Endothelial cell (in vitro differentiated cells): ENCODE measurements at places on chromosomes 3 and 15.

DNA sequence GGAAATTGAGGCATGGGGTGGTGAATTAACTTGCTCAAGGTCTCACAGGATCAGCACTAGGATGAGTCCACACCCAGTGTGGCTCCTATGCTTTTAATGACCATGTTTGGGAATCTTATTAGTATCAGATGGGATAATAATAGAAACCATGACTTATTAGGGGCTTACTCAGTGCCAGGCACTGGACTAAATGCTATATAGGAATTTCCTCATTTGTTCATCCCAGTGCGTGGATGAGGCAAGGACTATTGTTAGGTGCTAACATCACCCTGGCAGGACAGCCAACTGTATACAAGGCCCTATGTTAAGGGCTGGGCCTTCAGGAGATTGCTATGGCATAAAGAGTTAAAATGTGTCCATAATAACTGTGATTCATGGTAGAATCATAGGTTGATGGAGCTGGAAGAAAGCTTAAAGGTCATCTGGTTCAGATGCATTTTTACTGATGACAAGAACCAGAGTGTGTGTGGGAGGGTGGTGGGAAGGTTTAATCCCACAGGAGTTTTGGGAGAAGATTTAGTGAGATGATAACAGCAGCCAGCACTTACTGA lies 4.7 kb upstream of the FEM1B start:
- DNase-seq = no peak

GRCh38 chr3:25472153-25472552 lies 44.1 kb downstream of the RARB start:
- DNase-seq = no peak

DNA sequence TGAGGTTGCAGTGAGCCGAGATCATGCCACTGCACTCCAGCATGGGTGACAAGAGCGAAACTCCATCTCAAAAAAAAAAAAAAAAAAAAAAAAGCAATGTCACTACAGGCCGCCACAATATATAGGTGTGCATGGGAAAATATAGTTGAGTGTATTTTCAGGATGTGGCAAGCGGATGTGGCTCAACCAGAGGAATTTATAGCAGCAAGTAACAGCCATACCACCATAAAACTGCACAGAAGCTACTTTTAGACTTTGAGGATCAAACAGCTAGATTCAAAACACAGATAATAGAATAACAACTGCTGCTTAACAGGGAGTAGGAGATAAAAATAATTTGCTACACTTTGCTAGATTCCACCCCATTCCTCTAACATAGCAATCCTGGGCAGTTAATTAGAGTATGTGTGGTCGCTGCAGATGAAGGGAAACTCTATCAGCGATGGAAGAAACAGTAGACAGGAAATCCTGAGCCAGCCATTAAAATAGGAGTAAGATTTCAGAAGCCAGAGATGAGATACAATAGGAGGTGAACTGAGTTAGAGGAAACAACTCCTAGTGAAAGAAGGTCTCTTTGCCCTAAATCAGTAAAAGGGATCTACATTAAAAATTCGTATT lies 318.7 kb upstream of the STT3B start:
- DNase-seq = no peak

DNA sequence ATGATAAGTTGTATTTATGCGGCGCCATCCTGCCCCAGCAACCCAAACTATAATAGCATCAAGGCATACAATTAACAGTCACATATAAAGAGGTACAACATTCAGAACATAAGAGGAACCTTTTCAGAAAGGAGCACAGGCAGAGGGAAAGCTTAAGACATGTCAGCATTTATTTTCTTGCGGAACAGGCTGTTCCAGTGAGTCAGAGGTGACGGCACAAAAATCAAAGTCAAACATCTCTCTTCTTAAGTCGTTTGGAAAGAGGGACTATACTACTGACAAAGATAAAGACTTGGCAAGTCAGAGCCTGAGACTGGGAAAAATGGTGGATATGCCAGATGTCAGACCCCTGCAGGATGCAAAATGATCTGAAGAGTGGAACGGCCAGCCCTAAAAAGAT lies 128.4 kb downstream of the CTNNB1 start:
- DNase-seq = no peak

GRCh38 chr3:153008226-153008625 lies 153.8 kb upstream of the RAP2B start:
- DNase-seq = no peak

- DNase-seq = no peak
Measured at GRCh38 chr3:32449691-32450090, 53.0 kb downstream of the CMTM6 start.

- no peak for DNase-seq
Measured at GRCh38 chr15:49131403-49131802, 24.0 kb downstream of the COPS2 start.

GRCh38 chr3:12578742-12579141 lies 21.9 kb downstream of the MKRN2 start:
- DNase-seq = no peak

DNA sequence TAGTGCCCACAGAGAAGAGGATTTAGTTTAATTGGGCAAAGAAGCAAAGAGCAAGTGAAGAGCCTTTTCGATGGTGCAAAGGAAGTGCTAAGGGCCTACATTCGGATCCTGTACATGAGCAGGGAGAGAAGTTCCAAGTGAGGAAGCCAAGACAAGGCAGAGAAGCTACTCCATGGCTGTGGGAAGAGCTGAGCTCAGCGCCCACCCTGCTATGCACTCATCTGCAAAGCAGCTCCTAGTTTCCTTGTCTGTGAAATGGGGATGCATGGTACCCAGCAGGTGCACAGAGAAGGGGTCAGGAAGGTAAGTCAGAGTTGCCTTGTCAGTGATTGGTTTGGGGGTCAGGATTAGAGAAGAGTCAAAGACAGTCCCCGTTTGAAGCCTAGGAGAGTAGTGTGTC lies 126.5 kb downstream of the PDE8A start:
- DNase-seq = no peak

- DNase-seq = no peak
Measured at GRCh38 chr15:70099967-70100473, 2.3 kb upstream of the TLE3 start.

- DNase-seq = no peak
Measured at GRCh38 chr3:62835554-62836236, 39.5 kb downstream of the CADPS start.

DNA sequence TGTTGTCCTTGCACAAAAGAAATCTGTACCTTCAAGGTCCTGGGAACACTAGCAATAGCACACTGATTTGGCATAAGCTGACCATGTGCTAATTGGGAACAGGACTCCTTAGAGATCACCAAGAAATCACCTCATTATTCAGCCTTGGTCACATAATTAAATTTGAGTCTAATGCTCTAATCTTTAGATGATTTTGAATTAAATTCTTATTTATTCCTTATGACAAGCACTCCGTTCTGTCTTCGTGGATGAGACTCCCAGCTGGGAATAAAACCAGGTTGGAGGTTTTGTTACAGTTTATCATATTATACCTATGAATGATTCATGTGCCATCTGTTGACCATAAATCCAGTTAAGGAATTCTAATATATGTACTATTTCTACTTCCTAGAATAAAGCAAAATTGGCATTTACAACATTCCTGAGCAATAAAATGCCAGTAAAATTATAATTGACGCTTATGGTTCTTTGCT lies 162.2 kb downstream of the MYRIP start:
- no peak for DNase-seq

DNA sequence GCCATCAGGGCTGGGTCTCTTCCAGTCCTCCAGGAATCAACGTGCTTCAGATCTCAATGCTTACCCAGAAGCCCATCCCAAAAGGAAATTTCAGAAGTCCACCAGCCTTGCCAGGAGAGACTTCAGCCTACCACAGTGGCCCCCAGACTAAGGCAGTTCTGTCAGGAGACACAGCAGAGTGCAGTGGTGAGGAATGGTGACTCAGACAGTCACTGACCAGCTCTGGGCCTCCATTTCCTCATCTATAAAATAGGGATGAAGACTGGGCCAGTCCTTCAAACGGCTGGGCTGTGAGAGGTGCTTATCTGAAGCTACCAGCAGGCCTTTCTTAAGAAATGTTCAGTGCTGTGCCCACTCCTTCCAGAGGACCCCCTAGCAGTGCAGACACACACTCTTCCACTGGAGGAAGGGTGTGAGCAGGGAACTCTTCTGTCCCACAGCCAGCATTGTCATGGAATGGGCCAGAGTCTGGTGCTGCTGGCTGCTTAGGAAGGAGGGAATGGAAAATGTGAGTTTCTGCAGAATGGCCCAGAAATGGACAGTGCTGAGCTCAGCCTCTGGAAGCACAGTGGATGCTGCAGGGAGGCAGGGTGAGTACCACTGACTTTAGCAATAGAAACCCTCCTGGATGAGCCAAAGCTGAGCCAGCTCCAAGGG lies 41.6 kb upstream of the DUSP7 start:
- no peak for DNase-seq

DNA sequence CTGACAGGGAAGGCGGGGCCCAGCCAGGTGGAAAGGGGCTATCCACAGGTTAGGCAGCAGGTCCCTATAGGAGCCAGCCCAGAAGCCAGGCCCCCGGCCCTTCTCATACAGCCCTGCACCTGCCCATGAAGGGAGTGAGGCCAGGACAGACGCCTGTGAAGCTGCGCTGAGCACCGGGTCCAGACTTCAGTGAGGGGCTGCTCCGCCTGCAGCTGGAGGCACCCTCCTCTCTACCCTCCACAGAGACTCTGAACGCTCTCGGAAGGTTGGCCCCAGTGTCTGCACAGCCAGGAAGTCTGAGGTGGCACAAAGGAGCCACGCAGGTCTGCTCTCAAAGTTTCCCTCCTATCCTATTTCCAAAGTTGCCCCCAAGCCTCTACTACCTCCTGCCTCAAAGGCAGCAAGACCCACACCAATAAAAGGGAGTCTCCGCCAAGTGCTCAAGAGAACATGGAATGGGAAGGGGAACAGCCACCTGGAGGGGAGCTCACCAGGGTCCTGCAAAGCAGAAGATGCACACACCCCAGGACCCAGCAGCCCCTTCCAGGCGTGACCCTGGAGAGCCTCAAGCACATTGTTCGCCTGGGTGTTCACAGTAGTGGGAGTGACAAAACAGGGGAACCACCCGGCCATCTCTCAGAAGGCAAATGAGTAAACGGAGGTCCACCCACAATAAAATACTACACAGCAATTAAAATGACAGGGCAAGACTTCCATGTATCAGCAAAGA lies 19.5 kb downstream of the XXYLT1 start:
- DNase-seq = no peak

DNA sequence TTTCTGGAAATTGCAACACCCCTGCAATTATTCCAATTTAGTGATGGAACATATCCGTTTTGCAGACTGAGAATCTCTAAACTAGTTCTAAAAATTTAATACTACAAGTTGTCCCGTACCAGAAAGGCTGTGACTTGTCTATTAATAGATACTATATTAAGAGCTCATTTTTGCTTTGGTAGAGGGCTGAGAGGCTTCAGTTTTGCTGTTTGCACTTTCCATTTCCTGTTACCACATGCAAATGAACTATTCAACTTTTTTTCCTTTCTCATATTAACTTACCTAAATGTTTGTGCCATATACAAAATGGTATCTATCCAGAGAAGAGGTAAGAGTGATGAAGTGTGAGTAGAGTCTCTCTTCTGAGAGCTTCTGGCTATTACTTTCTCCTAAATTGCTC lies 101.5 kb upstream of the CRBN start:
- DNase-seq = no peak

DNA sequence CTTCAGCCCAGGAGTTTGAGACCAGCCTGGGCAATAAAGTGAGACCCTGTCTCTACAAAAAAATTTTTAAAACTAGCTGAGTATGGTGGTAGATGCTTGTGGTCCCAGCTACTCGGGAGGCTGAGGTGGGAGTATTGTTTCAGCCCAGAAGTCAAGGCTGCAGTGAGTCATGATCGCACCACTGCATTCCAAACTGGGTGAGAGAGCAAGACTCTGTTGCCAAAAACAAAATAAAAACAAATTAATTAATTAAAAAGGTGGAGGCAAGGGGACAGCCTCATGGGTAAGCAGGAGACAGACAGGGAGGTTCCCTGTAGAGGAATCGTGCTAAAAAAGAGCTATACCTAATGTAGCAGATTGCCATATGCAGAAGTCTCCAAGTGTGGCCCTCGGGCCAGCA lies 12.6 kb downstream of the HAPLN3 start:
- DNase-seq = no peak

DNA sequence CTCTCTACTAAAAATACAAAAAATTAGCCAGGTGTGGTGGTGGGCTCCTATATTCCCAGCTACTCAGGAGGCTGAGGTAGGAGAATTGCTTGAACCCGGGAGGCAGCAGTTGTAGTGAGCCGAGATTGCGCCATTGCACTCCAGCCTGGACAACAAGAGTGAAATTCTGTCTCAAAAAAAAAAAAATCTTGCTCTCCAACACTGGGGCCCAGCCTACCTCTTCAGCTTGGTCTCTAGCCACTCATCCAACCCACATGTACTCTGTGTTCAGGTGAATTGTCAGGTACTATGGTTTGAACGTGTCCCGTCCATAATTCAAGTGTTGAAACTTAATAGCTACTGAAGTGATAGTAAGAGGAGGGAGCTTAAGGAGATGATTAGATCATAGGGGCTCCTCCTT lies 22.4 kb upstream of the RAB7A start:
- DNase-seq = no peak
